Stimulated activated CD4-positive, alpha-beta T cell treated with anti-CD3 and anti-CD28 coated beads, Interleukin-2, amount 100 ng/mL, for 24 hours (primary cell): ENCODE measurements at places on chromosomes 2 and 18.

DNA sequence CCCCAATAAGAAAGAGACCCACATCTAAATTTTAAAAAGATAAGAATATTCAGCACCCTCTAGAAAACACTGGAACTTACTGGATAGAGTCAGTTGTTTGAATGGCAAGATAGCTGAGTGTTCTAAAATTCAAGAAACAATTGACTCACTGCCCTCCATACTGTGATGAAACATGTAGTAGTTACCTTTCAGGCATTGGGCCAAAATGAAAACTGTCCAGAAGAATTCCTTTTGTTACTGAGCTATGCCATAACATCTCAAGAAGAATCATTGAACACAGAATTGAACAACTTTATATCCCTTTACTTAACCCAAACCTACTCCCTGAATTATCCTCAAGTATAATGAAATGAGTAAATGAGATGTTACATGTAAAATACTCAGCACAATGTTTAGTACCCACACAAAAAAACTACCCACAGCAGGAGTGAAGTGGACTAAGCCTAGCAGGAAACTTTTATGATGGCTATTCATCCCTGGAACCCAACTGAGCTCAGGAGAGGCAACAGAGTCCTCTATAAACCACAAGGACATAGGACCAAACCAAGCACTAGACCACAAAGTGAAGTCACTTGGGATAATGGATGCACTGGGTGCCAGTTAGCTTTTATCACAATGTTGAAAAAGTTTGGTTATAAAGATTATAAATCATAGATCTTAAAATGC lies 32.7 kb downstream of the RBM43 start:
- DNase-seq, result no peak

- no peak for DNase-seq
Observed at GRCh38 chr2:95158441-95158840, 1.2 kb downstream of the ZNF514 start.

DNA sequence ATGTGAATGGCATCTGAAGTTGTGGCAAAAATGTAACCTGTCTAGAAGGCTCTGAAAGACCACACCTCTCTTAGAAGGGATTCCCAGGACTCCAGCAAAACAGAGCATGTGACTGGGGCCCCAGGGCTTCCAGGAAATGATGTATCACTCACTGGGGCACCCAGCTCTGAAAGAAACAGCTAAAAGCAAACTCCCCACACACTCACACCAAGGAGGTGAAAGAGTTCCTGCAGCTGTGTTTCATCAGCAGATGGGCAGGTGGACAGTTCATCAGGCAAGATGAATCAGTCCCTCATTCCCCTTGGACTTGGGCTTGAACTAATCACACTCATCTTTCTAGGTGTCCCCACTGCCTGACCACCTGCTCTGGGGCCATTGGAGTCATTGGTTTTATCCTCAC lies 76.2 kb downstream of the CCBE1 start:
- no peak for DNase-seq

GRCh38 chr2:133841900-133842299 lies 273.6 kb upstream of the NCKAP5 start:
- DNase-seq, result no peak

DNA sequence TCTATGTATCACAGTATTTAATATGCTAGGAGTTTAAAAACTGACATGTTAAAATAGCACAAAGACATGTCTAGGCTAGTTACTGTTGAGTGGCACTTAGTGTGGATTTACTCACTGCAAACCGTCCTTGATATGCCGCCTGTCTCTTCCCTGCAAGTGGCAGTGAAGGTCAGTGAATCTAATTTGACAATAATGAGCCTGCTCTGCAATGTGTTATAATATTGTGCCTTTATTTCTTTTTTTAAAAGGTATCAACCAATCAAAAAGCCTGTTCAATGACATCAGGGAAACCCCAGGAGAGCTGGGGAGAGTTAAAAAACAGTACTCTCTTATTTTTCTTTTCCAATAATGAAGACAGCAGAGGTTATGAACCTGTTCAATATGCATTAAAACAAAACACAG lies 384.1 kb downstream of the ERBB4 start:
- no peak for DNase-seq

- DNase-seq, result no peak
Observed at GRCh38 chr2:223086370-223086981, 34.5 kb downstream of the KCNE4 start.

GRCh38 chr2:179686718-179687342 lies 174.6 kb downstream of the ZNF385B start:
- DNase-seq, result no peak

DNA sequence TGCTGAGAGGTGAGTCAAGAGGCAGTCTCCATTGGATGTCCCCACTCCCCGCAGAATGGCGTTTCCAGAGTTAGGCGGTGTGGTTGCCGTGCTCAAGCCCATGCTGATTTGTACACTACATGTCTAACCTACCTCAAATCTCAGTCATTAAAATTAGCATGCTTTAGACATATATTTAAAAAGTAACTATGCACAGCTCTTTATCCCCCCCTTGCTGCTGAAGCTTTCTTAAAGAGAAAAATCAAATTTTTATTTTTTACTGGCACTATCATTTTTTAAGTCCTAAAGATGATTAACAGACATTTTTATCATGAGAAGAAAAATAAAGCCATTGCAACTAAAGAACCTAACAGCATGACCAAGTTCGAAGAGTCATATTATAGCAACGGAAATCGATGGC lies 42.9 kb downstream of the BOLA3 start:
- no peak for DNase-seq

GRCh38 chr18:37393221-37393827 lies 172.3 kb downstream of the CELF4 start:
- no peak for DNase-seq

GRCh38 chr2:238693337-238694093 lies 154.4 kb upstream of the TWIST2 start:
- no peak for DNase-seq

DNA sequence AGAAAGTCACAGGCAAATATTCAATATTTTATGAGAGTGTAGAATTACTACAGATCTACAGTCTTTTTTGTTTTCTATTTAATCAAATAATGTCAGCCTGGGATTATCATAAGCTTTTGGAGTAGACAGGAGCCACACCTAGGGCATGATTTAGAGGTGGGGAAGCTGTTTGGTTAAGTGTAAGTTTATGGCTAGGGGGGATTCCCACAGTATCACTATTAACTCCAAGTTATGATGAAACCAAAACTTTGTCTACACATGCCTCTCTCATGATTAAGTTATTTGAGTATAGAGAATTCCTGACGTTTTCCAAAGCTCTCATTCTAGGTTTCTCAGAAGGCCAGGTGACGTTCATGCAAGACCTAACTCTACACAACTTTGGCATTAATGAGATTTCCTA lies 2.1 kb downstream of the SERPINB10 start:
- DNase-seq, result no peak
